ENCODE measurements at places on chromosomes 1 and 21.

- DNase-seq, result no peak
Measured at GRCh38 chr1:184533049-184533448, 146.2 kb downstream of the C1orf21 start.

GRCh38 chr1:18646091-18646785 is 15.6 kb downstream of the PAX7 start:
- no peak for DNase-seq

GRCh38 chr21:45540601-45540970 is 1.7 kb downstream of the SLC19A1 start:
- no peak for DNase-seq

- DNase-seq, result no peak
Measured at GRCh38 chr1:231534703-231535159, 6.3 kb downstream of the TSNAX start.

- no peak for DNase-seq
Measured at GRCh38 chr21:38980416-38981313, 174.9 kb downstream of the ETS2 start.

- DNase-seq, result no peak
Measured at GRCh38 chr1:29984862-29985605, 738.4 kb downstream of the MATN1 start.

- no peak for DNase-seq
Measured at GRCh38 chr1:15158506-15159165, 5.1 kb downstream of the TMEM51 start.

DNA sequence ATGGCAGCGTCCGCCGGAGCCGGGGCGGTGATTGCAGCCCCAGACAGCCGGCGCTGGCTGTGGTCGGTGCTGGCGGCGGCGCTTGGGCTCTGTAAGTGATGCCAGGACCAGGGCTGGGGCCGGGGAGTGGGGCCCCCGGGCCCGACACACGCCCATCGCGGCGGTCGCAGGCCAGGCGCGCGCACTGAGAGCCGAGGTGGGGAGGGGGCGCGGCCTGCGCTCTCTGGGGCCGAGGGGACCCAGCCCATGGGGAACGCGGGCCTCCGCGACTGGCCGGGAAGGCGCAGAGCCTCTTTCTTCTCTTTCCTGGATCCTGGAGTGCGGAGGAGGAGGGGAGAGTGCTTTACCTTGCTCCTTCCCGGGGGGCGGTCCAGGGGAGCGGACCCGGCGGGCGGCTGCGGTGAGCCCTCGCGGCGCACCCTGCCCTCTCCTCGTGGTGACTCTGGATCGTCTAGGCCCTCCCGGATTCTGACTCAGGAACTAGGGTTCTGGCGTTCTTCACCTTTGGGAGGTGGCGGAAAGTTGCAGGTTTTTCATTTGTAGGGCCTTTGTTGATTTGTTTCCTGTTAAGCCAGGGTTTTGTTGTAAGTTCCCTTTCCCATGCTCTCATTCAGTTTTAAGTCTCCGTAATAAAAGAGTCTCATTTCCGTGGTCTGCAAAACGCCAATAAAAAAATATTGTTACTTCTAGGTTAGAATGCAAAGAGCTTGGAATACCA is 529 bp downstream of the MPZL1 start:
- DNase-seq, result peak; percentile 58

DNA sequence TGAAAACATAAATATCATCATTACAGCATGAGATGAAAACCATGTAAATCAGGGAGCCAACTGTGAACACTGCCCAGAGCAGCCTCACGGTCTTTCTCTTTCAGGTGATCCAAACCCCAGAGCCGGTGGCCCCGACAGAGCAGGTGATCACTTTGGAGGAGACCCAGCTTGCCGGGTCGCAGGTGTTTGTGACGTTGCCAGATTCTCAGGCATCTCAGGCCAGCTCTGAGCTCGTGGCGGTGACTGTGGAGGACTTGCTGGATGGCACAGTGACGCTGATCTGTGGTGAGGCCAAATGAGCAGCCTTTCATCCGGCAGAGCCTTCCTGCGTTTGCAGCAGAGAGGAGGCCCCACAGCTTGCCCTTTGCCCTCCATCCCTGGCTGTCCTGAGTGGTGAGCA is 37.2 kb upstream of the EPHA8 start:
- DNase-seq, result no peak

DNA sequence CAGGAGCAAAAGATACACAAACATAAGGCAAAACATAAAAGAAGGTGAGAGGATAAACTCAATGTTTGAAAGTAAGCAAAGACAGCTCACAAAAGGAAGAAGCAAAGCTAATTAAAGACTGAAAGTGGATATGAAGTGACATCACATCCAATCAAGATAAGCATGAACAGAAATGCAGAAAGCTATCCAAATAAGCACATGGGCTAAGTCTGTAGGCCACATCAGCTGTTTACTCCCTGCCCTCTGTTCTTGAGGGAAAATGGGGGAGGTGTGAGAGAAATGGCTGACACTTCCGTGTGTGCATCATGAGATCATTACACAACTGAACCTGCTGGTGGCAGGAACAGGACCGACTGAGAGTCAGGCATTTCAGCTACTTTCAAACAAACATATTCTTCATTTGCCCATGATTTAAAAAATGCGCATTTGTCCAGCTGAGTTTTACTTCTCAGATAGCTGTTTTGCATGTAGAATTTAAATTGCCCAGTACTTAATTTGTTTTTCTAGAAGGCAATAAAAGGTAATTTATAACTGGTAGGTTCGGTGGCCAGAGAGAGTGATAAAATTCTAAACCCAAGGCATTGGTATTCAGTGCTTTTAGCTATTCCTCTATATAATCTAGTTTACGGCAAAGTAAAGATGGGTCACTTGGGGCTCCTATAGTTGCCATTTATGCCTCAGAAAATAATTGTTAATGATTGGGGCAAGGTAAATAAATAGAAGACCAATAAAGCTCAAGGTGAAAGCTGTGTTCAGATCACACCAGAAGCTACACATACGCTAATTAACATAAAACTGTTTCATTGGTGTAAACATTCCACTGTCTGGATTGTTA is 27.2 kb upstream of the MAN1A2 start:
- no peak for DNase-seq

GRCh38 chr1:157485793-157486192 is 66.5 kb downstream of the FCRL5 start:
- no peak for DNase-seq

- DNase-seq, result no peak
Measured at GRCh38 chr1:173270243-173270642, 63.1 kb upstream of the TNFSF4 start.

GRCh38 chr1:184656221-184656620 is 98.4 kb downstream of the EDEM3 start:
- DNase-seq, result no peak

GRCh38 chr1:230077436-230078213 is 10.6 kb downstream of the GALNT2 start:
- DNase-seq, result no peak

DNA sequence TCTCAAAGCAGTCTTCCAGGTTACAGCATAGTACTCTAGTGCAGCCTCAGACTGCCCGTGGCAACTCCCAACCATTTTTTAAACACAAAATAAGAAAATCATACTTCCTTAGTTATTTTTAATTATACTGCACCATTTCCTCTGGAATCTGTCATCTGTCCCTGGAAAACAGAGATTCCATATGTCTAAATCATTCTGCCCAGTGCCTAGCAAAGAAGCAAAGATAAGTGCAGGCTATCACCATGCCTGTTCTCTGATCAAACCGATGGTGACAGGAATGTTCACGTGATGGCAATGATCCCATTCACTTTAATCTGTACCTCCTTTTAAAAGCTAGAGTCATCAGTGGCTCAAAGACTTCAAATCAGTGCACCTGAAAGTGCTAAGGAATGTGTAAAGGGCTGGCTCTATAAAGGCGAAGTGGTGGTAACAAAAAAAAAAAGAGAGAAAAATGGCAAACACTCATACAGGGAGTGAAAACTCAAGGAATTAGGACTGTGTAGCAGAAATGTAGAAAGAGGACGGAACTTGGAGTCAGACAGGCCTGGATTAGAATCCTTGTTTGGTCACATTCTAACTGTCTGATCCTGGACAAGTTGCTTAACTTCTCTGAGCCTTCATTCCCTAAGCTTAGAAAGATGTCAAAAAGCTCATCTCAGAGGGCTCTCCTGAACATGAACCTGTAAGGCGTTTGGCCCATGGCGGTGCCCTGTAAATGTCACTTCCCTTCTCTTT is 9.9 kb upstream of the CCN1 start:
- DNase-seq, result no peak

DNA sequence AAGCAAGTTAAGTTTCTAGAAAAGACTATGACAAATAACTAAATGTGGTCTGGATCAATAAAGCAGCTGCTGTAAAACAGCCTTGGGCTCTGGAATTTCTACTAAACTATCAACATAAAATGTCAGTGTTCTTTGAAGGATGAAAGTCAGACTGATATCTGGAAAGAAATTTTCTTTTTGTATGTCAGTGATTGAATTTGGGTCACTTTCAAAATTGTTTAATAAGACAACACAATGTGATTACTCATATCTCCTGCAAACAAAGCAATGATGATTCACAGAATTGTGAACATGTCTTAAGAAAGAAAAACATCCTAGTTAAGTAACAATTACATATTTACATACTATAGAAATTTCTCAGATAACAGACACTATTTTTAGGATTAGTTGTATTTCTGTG is 826.4 kb downstream of the PLA2G4A start:
- DNase-seq, result no peak

DNA sequence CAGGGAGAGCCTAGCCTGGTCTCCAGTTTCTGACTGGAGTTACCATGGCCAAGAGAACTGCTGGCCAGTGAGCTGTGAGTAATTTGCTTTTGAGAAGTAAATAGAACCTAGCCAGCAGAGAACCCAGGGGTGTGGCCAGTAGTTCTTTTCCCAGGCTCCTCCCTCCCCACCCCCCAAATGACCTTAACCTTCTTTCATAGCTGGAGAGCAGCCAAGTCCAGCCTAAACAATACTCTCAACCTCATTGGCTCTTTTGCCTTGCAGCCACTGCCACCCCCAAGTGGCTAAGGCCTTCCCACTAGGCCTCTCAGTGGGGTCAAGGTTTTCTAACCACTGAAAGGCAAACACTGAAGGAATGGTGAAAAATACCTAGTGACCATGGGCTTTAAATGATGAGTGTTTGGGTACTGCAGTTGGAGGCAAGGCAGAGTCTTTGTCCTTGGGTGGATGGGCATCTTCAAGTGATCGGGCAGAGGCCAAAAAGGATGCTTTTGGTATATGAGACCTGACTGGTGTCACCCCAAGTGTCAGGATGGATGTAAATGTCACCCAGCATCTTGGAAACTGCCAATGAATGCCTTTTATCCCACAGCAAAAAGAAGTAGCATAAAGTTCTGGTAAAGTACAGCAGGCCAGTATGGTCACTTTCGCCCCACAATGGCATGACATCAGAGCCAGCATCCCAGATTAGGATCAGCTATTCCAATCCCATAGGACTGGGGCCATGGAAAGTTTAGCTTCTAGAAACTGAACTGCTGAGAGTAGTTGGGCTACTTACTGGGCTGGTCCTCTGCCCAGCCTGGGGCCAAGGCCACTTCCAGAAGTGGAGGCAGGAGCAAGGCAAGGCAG is 3.5 kb upstream of the PIGV start:
- no peak for DNase-seq

GRCh38 chr1:16173447-16174260 is 17.8 kb upstream of the EPHA2 start:
- DNase-seq, result no peak

GRCh38 chr21:45016031-45016405 is 58.4 kb upstream of the ADARB1 start:
- no peak for DNase-seq

DNA sequence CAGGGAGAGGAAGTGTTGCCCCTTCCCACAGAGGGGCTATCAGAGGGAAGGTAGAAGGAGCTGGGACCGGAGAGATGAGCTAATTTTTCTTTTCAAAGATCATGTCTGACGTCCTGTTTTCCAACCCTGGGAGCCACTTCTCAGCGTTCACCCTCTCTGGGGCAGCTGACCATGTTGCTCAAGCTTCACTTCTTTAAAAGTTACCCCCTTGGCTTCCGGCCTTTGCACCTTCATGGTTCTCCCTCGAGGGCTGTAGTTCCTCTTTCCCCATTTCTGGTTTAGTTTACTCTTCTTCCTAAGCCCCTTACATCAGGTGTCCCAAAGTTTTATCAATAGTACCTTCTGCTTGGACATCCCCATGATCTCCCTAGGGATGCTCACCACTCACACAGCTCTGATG is 23.8 kb upstream of the CSF1 start:
- DNase-seq, result no peak
